Aortic smooth muscle cell (primary cell): ENCODE measurements at places on chromosomes 3 and 15. TPM values are rescaled to one million over a fixed set of nuclear protein-coding genes. Genes with fewer than 3 reads are reported as not detected.

SH2D7 gene
- not detected in 2 replicates for total RNA-seq

ZBBX gene
- total RNA-seq: 0.06 TPM in 1 of 2 replicates, not detected in the other

UROC1 gene
- not detected in 2 replicates for total RNA-seq

MOBP gene
- total RNA-seq: not detected in 2 replicates

FMN1 gene
- 0.12 and 0.13 TPM in 2 replicates for total RNA-seq

MST1 gene
- 3.4 and 4.4 TPM in 2 replicates for total RNA-seq

FOXL2 gene
- total RNA-seq: not detected in 2 replicates

DUOXA2 gene
- total RNA-seq: not detected in 2 replicates

CHCHD6 gene
- 11.9 and 12.6 TPM in 2 replicates for total RNA-seq

CD86 gene
- total RNA-seq: under 0.01 TPM in 1 of 2 replicates, not detected in the other

TF gene
- 0.31 and 0.53 TPM in 2 replicates for total RNA-seq

CD200R1 gene
- total RNA-seq: 0.06 TPM in 1 of 2 replicates, not detected in the other

GOLGA8S gene
- total RNA-seq: under 0.01 and 0.06 TPM in 2 replicates

NOX5 gene
- 0.13 and 0.19 TPM in 2 replicates for total RNA-seq

GOLGA8R gene
- total RNA-seq: 3.4 and 3.6 TPM in 2 replicates

GASK1A gene
- total RNA-seq: 0.62 and 0.92 TPM in 2 replicates

ROBO2 gene
- total RNA-seq: 0.81 and 3.2 TPM in 2 replicates

HYAL1 gene
- 1.2 and 2.6 TPM in 2 replicates for total RNA-seq

TEX55 gene
- total RNA-seq: not detected in 2 replicates

UBA7 gene
- 36.2 and 56.0 TPM in 2 replicates for total RNA-seq

LRRC49 gene
- total RNA-seq: 25.1 and 28.1 TPM in 2 replicates

ROPN1 gene
- not detected in 2 replicates for total RNA-seq

TXNRD3 gene
- 8.7 and 9.8 TPM in 2 replicates for total RNA-seq

FAM81A gene
- total RNA-seq: 0.13 and 0.25 TPM in 2 replicates

CCDC39 gene
- under 0.01 and 0.12 TPM in 2 replicates for total RNA-seq

CPLX3 gene
- total RNA-seq: under 0.01 TPM in 1 of 2 replicates, not detected in the other

LRTM1 gene
- total RNA-seq: not detected in 2 replicates

MEX3B gene
- total RNA-seq: 1.6 and 2.5 TPM in 2 replicates

P2RY13 gene
- total RNA-seq: not detected in 2 replicates

SEMA3F gene
- total RNA-seq: 8.7 and 19.8 TPM in 2 replicates

SNX4 gene
- total RNA-seq: 35.0 and 49.7 TPM in 2 replicates

ASB14 gene
- under 0.01 TPM in 1 of 2 replicates, not detected in the other for total RNA-seq

FEZF2 gene
- not detected in 2 replicates for total RNA-seq

TRH gene
- not detected in 2 replicates for total RNA-seq

MTFMT gene
- 9.3 and 14.3 TPM in 2 replicates for total RNA-seq

NR1D2 gene
- 50.6 and 70.0 TPM in 2 replicates for total RNA-seq

TMEM115 gene
- total RNA-seq: 30.1 and 32.0 TPM in 2 replicates

CD200 gene
- total RNA-seq: 4.0 and 6.1 TPM in 2 replicates

GAP43 gene
- total RNA-seq: 5.9 and 9.9 TPM in 2 replicates

GRAMD2A gene
- 0.06 TPM in 1 of 2 replicates, not detected in the other for total RNA-seq

MINAR1 gene
- total RNA-seq: 0.66 and 0.68 TPM in 2 replicates

TRPM1 gene
- total RNA-seq: not detected in 2 replicates

EFHB gene
- 0.13 and 0.68 TPM in 2 replicates for total RNA-seq

TYRO3 gene
- 8.1 and 9.8 TPM in 2 replicates for total RNA-seq

LRRN1 gene
- 0.06 TPM in 1 of 2 replicates, not detected in the other for total RNA-seq

PPM1L gene
- total RNA-seq: 7.1 and 10.7 TPM in 2 replicates

RTP3 gene
- total RNA-seq: not detected in 2 replicates

RPS17 gene
- total RNA-seq: 2,003 and 2,051 TPM in 2 replicates

NDN gene
- total RNA-seq: 39.4 and 42.4 TPM in 2 replicates

CEP152 gene
- 6.3 and 10.0 TPM in 2 replicates for total RNA-seq

TRIM42 gene
- not detected in 2 replicates for total RNA-seq

ACOX2 gene
- 25.6 and 27.1 TPM in 2 replicates for total RNA-seq

SPPL2A gene
- total RNA-seq: 90.2 and 120 TPM in 2 replicates

ITPR1 gene
- total RNA-seq: 71.4 and 81.1 TPM in 2 replicates
